AG09319 (cell line): ENCODE measurements at places on chromosomes 7 and 10.

- DNase-seq: no peak
Measured at GRCh38 chr7:115984105-115984504, 46.5 kb downstream of the TFEC start.

DNA sequence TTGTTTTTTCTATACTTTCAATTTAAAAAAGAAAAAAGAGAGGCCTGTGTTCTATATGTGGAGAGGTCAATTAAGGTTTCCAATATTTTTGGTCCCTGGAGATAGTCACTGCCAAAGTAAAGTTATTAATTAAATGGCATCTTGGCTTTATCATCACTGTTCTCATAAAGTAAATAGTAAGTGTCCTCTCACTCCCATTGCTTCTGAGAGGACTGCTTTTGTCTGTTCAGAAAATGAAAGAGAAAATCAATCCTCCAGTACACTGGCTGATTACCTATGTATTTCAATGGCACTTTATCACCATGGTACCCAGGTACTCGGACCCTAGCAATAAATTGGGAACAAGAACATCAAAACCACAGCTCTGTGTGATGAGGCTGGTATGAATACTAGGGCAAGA lies 94.0 kb downstream of the RNLS start:
- no peak for DNase-seq

DNA sequence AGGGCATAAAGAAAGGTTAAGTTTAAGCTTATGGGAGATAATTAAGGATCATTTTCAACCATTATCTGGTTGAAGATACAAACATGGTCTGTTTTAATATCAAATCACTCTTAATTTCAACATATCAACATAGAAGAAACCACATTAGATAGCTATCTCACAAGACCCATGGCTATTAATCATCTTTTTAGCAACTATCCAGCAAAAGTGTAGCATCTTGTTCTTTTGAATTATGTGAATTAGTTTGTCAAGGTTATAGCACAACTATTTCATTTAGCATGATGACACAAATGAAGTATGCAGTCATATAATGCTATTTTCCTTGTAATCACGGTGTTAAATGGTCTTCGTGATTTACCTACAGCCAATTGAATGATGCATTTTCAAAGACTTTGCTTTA lies 58.9 kb upstream of the PPP1R9A start:
- no peak for DNase-seq

DNA sequence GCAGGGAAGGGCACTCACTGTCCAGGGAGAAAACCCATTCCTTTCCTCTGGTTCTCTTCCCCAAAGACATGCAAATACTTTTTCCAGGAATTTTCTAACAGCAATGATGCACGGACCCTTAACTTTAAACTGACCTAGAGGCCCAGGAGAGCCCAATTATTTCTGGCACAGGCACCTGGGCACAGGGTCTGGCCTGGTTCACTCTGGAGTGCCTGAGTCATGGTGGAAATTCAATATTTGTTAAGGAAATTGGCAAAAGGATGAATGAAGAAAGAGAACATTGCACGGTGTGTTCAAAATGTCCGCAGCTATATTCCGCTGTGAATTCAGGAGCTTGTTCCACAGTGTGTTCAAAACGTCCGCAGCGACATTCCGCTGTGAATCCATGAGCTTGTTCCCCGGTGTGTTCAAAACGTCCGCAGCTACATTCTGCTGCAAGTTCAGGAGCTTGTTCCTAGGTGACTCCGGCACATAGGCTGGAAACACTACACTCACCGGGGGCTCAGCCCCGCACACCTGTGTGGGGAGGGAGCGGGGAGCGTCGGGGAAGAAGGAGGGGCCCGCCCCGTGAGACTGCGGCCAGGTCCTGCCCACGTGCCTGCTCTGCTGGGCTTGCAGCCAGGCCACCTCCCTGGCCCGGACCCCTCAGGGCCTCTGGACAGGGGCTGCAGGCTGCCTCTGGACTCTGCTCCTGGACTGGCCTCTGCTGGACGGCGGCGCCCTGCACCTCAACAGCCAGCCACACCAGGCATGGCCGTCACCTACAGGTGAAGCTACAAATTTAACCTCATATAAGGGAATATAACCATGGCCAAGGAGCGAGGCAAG lies 72.0 kb upstream of the FAM20C start:
- DNase-seq: no peak

GRCh38 chr7:153381275-153382040 lies 621.9 kb downstream of the ACTR3B start:
- no peak for DNase-seq

DNA sequence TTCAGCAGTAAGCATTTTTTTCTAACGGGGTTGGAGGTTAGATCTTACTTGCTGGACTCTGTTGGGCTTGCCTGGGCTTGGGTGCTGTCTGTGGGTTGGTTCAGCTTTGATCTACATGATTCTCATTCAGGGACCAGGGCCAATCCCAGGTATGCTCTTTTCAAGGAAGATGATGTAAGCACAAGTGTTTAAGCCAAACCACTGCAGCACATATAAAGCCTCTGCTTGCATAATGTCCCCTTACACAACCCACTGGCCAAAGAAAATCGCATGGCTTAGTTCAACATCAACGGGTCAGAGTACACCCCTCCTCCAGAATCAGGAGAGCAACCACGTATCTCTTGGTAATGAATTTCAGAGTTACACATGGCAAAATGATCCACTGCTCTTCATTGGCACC lies 83.9 kb downstream of the DNAJB9 start:
- DNase-seq: no peak

DNA sequence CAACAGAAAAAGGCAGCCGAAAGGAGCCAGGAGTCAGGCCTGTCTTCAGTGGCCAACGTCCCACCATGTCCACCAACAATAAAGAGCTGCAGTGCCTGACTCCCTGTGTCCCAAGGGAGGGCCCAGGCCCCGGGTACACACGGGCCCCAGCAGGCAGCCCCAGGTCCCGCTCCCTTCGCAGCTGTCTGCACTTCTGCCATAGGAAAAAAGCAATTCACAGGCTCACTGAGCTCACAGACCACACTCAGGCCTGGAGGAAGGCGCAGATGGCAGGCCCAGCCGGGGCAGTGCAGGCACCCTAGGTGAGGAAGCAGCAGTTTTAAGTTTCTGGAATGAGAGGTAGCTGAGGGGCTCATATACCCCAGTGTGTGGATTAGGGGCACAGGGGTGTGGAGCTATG lies 100.5 kb downstream of the PRKAG2 start:
- no peak for DNase-seq

DNA sequence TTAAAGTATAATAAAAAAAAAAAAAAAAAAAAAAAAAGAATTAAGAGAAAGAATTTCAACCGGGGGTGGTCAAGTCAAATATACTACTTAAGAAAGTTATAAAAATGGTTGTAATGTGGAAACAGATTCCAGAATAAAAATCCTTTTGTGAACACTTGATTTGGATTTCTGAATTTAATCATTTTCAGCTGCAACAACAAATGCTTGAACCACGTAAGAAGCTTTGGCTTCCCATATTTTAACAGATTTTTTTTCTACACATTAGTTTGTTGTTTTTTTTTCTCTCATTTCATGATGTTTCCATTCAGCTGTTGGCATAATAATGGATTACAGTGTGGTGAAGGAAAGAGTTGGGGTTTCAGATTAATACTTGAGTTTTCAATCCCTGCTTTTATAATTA lies 137.3 kb upstream of the AGR3 start:
- DNase-seq: no peak

- no peak for DNase-seq
Measured at GRCh38 chr7:134016223-134016941, 110.8 kb upstream of the LRGUK start.

DNA sequence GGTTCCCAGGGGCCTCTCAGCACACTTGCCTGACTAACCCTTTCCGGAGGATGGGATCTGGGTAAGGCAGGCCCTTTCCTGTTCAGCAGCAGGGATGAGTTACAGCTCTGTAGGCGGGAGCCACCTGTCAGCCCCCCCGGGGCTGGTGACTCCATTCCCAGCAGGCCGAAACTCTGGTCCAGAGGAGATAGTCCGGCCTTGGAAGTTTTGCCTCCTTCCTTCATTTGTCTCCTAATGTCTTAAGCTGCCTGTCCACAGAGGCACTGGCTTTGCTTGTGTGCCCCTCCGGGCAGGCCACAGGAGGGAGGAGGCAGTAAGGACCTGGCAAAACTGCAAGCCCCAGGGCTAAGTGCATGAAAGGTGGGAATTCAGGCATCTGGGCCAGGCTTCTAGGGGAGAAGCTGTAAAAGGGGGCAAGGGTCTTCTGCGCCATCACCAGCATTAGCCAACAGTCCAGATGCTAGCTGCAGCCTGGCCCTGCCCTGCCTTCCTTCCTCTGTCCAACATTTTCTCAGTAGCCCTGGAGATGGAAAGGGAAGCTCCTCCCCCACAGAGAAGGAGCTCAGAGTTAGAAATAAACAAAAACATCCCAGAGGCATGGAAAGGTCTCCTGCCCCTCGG lies 1.2 kb downstream of the ADIRF start:
- DNase-seq: no peak

DNA sequence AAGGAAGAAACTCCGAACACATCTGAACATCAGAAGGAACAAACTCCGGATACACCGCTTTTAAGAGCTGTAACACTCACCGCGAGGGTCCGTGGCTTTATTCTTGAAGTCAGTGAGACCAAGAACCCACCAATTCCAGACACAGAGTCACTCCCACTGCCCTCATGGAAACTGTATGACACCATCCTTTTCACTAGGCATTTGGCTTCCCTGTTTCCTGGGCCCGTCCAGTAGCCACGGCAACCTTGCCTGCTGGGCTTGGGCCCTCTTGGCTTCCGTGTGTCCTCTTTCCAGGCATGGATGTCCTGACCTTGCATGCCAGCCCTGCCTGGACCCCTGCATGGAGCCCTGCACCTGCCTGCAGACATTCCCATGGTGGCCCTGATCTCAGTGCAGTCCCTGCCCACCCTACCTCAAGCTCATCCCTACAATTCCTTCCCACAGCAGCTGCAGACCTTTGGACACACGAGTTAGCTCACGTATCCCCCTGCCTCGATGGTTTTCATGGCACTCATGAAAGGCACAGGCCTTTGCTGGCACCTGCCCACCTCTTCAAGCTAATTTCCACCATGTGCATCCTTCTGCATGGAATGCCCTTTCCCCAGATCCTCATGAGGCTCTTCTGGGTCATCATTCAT lies 6.7 kb downstream of the SH2D4B start:
- DNase-seq: no peak

DNA sequence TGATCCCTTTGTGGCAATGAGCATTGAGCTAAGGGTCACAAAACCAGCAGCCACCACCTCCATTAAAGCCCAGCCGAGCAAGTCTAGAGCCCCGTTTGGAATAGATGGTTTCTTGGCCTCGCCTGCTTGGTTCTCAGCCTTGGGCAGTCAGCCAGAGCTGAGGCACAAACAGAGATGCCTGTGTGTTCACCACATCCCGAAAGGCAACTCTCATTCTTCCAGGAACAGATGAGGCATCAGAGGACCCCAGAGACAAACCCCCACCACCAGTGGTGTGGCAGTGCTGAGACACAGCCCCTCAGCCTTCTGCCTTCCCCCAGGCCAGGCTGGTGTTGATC lies 203.3 kb upstream of the ZMIZ1 start:
- DNase-seq: no peak

DNA sequence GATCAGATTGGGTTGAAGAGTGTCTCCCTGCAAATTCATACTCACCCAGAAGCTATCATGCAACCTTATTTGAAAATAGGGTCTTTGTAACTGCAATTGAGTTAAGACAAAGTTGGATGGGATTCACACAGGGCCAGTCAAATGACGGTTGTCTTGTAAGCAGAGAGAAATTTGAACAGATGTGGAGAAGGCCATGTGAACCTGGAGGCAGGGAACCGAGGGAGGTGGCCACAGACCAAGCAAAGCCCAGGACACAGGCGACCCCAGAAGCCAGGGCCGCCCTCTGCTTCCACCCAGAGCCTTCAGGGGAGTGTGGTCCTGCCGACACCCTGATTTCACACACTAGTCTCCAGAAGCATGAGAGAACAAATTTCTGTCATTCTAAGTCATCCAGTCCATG lies 140.8 kb downstream of the SFMBT2 start:
- no peak for DNase-seq

GRCh38 chr7:24725554-24726241 lies 31.6 kb downstream of the GSDME start:
- no peak for DNase-seq

GRCh38 chr7:14835384-14835783 lies 67.2 kb downstream of the DGKB start:
- no peak for DNase-seq

GRCh38 chr10:59276919-59277318 lies 85.4 kb downstream of the FAM13C start:
- no peak for DNase-seq

GRCh38 chr10:110221721-110222261 lies 14.4 kb downstream of the MXI1 start:
- DNase-seq: peak; percentile 75

- DNase-seq: no peak
Measured at GRCh38 chr10:61286686-61287085, 166.5 kb downstream of the TMEM26 start.

GRCh38 chr10:12434277-12434676 lies 84.9 kb downstream of the CAMK1D start:
- DNase-seq: no peak

DNA sequence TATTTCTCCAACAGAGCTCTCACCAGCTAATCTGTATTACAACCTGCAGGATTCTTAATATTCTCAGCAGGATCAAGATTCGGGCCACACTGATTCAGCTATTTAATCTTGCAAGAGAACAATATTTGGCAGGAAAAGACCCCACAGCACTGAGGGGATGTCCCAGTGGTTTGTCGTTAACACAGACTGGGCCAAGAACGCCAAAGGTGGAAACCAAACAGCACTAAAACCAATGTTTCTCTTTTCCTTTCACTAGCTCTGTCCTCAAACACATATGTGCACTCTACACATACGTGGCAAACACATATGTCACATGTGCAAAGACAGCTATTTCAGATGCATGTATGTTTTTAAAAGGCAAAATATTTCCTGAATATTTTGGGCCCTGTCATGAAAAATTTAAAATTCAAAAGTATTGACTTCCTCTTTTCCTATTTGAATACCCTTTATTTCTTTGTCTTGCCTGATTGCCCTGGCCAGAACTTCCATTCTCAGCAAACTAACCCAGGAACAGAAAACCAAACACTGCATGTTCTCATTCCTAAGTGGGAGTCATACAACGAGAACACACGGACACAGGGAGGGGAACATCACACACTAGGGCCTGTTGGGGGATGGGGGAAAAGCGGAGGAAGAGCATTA lies 51.7 kb upstream of the NEBL start:
- no peak for DNase-seq

- DNase-seq: peak; percentile 39
Measured at GRCh38 chr10:118571123-118571522, 24.3 kb downstream of the PRLHR start.
